ENCODE measurements at places on chromosomes 6 and 20.

DNA sequence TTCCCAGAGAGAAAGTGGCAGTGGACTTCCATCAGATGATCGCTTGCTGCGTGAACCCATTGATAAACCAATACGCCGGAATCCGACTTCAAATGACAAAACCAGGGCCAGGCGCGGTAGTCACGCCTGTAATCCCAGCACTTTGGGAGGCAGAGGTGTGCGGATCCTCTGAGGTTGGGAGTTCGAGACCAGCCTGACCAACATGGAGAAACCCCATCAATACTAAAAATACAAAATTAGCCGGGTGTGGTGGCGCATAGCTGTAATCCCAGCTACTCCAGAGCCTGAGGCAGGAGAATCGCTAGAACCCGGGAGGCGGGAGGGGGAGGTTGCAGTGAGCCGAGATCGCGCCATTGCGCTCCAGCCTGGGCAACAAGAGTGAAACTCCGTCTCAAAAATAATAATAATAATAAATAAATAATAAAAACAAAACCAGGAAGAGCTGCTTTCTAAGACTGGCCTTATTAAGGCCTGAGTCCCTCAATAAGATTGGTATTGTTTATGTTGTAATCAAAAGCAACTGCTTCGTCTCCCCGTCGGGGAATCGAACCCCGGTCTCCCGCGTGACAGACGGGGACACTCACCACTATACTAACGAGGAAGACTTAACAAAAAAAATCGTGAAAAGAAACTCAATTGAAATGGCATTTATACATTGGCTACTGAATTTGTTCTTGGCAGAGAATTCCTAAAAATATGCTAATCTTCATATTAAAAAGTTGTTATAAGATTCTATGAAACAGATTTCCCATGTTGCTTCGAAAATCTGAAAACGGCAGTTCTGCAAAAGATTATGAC lies 110.2 kb upstream of the ZNF184 start:
- no peak for DNase-seq

DNA sequence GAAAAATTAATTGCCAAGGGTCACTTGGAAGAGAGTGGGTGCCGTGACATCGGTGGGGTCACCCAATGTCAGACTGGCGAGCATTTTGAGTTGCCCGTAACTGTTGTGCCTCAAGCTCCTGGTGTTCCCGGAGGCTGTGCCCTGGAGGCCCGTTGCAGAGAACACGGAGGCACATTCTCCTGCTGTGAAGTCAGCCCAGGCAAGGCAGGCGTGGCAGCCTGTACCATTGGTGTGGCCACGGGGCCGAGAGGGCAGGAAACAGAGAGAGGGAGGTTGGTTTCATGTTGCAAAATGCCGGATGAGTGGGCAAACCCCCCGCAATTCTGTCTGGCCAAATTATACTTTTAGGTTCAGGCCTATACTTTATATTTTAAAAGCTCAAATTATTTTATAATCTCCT lies 81.2 kb downstream of the THBS2 start:
- DNase-seq, result peak; percentile 73

DNA sequence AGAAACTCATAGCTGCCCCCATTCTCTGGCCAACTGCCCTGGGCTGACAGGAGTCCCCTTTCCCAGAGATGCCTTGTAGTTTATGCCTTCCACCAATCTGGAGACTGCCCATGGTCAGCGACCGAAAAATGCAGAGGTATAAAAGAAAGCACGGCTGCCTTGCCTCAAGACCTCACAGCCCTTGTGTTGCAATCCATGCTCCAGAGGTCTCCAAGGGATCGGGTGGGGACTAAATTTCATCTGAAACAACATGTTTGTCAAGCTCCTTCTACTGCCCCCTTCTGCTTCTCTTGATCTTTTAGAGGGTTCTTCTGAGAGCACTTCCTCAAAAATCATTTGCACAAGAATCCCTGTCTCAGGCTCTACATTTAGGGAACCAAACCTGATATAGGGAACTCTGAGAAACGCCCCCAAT lies 128.8 kb downstream of the PLCB1 start:
- DNase-seq, result no peak

DNA sequence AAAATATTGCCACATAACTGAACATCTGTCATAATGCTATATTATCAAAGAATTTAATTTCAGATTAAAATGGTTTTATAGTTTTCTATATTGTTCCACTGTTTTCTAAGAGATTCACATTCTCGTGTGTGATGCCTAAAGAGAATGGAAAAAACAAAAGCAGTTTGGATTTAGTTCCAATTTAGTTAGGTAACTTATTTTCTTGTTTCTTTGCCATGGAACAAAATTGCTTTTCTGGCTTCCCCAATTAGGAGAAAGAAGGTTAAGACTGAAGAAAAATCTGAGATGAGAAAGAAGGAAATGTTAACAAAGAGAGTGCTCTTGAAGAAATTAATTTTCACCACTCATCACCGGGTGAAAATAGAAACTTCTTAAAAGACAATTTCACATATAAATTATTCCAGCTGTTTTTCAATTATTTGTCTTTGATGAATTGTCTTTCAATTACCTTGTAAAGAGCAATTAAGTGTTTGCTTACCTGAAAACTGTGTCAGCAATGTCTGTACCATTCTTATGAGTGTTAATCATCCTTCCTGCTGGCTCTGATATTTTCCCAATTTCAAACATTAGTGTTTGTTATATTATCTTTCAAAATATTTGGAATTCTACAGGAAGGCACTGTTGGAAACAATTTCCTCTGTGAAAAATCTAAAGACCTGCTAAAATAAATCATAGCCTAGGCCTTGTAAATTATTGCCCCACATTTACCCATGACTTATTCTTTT lies 19.5 kb downstream of the PHACTR2 start:
- DNase-seq, result no peak

DNA sequence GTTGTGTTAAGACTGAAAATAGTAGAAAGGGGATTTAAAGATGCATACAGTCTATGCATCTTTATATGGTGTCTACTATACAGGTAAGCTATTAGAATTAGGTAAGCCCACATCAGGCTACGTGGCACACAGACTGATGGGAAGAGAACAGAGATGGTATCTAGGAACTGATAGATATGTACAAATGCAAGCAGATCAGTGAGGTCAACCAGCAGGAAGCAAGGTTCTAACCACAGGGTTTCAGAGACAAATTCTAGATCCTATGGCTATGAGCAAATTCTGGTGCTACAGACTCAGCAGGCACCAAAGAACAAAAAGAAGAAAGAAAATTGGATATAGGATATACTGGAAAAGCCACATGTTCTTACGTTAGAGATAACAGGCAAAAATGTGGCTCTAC lies 110.6 kb downstream of the TRDN start:
- DNase-seq, result no peak

DNA sequence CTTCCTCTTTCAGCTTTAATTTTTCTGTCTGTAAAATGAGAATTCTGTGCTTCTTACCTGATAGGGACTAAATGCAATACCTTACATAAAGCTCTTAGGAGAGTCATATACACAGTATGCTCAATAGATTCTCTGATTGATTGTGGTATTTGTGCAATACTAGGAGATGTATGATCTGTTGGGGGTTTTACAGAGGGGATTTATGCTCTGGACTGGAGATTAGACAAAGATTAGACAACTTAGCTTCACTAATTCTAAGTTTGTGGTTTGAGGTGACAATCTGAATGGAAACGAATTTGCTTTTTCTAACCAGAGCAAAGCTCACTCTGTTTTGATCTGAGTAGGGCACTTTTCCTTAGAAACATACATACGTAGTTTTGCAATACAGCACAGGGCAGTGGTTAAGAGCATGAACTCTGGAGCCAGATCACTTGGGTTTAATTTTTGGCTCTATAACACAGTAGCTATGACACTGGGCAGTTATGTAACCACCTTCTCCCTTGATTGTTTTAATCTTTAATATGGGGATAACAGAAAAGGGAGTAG lies 126.2 kb downstream of the RNF144B start:
- DNase-seq, result no peak

DNA sequence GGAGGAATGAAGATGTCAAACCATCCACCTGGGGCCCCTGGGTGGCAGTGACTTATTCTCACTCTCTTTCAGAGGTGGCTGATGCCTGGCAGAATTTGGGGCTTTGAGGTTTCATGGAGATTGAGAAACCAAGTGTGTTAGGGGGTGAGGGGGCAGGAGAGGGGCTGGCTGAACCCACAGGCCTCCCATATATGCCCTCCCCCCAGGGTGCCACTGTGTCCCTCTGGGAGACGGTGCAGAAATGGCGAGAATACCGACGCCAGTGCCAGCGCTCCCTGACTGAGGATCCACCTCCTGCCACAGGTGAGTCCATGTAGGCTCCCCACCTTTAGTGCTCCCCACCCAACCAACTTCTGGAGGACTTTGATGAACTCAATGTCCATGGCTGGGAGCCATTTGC lies 7.6 kb downstream of the GLP1R start:
- DNase-seq, result no peak

DNA sequence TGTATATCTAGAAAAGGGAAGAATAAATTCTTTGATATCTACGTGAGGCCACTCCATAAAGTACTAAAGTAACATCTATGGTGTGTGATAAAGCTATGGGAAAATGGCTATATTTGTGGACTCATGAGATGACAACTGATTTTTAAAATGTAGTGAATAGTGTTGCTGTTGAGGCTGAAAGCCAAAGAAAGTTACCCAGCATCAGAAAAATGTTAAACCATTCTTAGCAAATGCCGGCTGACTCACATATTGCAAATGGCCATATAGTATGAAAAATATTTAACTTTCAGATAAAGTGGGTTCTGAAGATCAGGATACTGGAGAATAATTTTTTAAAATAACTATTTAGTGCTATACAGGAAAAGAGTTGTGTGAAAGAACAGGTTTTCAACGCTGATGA lies 129.9 kb upstream of the GRIK2 start:
- no peak for DNase-seq

DNA sequence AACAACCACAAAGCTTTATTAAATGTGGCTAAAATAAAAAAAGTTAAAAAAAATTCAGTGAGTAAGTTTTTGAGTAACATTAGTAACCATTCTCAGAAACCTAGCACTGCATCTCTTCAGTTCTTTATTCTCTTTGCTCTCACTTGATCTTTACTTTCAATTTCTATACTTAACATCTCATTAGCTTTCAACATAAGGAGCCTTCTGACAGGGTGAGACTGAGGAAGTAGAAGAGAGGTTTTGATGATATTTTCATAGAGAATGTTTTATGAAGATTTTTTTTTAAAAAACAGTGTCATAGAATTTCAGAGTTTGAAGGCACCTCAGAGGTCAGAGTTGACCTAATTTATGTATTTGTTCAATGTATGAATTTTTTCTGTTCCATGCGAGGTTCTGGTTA lies 60.8 kb downstream of the FAM83B start:
- DNase-seq, result no peak

DNA sequence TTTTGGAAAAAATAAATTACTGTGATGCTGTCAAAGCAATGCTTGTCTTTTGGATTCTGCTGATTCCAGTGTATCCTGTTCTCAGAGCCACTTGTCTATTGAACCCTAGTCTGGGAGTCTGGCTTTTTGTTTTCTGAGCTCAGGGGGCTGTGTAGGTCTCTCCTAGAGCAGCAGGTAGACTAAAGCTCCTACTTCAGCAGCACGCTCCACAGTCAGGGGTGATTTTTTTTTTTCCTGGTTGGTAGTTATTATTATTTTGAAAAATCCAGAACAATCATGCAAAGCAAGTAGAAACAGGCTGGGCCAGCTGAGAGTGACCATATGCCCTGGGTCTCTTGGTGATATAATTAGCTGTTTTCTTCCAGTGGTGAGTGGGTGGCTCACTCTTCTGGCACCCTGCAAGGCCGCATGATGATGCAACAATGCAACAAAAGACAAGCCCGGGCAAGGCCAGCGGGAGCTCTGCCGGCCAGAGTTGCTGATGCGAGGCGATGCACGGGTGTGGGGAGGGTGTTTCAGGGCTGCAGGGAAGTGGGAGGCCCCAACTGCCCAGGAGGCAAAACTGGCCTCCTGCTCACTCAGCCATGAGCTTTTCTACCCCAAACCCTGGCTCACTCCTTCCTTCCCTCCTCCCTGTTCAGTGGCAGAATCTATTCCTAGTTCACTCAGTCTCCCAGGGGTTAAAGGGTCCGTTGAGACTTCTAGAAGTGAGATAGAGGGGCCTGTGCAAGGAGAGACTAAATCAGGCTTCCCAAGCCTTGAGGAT lies 11.5 kb upstream of the CDKN1A start:
- DNase-seq, result peak; percentile 76
